Stimulated activated CD8-positive, alpha-beta memory T cell treated with anti-CD3 and anti-CD28 coated beads, Interleukin-2, amount 100 ng/mL, for 1 hour (primary cell): ENCODE measurements at places on chromosomes 7 and 10.
A peak's percentile ranks its signal among the peaks of the same experiment; 100 is the strongest.

DNA sequence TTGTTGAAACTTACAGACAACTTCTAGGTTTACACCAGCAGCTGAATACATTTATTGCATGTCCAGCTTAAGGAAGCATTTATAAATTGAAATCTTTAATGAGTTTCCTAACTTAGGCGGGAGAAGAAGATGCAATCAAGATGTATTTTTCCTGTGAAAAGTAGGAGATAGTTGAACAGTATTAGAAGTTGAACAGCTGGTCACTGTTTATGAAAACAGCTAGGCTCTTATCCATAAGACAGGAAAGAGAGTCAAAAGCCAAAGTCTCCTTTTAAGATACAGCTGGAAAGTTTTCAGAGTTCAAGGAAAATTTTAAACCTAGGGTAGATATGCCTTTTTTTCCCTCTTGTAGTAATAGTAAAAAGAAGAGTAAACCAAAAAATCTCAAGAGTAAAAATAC lies 236.1 kb upstream of the FERD3L start:
- DNase-seq = no peak

GRCh38 chr10:129793479-129793878 lies 170.6 kb downstream of the EBF3 start:
- no peak for DNase-seq

GRCh38 chr7:4270941-4271715 lies 411.0 kb upstream of the FOXK1 start:
- DNase-seq = no peak

DNA sequence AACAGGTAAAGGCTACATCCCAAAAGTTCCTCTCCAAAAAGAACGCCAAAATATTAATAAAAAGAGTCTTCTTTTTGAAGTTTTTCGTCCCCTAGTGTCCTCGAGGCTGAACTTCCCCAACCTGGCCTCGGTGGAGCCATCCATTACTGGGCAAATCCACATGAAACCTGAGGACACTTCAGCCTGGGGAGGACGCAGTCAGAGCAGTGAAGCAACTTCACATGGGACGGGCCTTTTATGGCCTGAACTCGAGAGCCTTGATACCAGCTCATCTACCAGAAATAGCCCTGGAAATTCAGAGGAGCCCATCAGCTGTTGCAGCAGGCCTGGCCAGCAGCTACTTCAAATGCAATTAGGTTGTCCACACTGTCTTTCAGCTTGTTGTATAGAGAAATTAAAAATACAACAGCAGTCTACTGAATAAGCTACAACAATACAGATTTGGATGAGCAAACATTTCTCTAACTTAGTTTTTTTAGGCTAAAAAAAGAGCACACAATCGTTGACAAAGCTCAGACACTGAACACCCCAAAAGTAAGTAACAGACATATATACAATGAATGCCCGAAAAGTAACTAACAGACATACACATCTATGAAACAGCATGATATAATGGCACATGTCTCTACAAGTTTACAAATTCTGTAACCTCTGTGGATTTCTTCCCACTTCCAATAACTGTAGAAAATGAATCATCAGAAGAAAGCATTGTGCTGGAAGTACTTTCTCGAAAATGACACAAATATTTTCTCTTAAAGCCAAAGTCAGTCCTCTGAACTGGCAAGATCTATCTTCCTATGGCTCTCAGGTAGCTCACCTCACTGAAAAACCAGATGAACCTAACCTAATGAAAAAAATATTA lies at the start of gene SVIL:
TSS of gene SVIL (minus strand) at position 208 of the 862 bp plus-strand sequence. CDS start 79,913 bp downstream, outside the sequence.
- DNase-seq = no peak

- DNase-seq = no peak
Measured at GRCh38 chr7:97732565-97733275, 834 bp downstream of the TAC1 start.

- no peak for DNase-seq
Measured at GRCh38 chr7:24913801-24914464, 66.0 kb downstream of the OSBPL3 start.

GRCh38 chr7:148912758-148913541 lies 28.9 kb upstream of the EZH2 start:
- peak; percentile 7 for DNase-seq

GRCh38 chr7:36640682-36641081 lies 83.6 kb downstream of the AOAH start:
- DNase-seq = no peak

DNA sequence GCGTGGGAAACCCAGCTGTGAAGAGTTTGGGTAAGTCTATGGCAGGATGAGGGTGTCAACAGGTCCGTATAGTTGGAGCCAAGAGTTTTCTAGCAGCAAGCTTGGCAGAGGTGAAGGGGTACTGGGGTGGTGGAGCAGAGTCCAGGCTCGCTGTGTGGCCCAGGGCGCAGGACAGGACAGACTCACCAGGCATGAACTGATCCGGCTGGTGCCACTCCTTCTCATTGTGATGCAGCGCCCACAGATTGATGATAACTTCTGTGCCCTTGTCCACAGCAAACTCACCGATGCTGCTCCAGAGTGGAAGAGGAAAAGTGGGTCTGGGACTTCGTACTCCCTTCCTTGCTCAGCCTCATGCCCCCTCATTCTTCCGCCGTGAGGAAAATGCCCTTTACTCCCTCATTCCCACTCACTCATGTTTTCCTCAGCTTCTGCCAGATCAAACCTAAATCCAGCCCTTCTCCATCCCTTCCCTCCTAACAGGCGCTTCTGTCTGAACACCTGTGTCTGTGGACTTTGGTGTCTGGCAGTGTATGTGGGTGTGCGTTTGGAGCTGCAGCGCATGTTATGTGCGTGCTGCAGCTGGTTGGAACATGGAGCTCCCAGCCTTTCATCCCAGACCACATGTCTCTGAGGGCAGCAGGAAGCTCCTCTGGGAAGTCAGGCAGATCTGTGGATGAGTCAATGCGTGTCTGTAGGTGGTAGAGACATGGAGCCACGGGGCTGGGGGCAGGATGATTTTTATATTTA lies 5.7 kb downstream of the CYP17A1 start:
- no peak for DNase-seq

DNA sequence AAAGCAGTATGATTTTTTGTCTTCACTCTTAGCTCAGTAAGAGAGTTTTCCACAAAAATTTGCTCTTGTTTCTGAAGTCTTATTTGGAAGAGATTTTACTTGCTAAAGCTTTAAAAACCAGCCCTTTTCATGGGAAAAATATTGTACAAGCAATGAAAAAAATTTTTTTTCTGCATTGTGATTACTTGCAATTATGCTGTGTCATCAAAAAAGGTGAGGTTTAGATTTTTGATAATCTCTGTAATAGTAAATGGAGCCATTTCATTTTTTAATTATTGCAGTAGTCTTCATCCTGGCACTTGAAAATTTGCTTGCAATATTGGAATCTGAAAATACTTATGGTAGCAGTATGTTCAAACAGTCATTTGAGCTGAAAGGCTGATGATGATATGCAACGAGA lies 447.4 kb downstream of the SH2D4B start:
- DNase-seq = no peak

GRCh38 chr7:81064426-81064825 lies 145.6 kb upstream of the SEMA3C start:
- DNase-seq = no peak

- DNase-seq = no peak
Measured at GRCh38 chr7:128814499-128814898, 15.7 kb upstream of the FLNC start.

- no peak for DNase-seq
Measured at GRCh38 chr7:54689394-54690049, 69.5 kb downstream of the SEC61G start.

- DNase-seq = no peak
Measured at GRCh38 chr7:32774541-32774951, 117.0 kb downstream of the KBTBD2 start.

DNA sequence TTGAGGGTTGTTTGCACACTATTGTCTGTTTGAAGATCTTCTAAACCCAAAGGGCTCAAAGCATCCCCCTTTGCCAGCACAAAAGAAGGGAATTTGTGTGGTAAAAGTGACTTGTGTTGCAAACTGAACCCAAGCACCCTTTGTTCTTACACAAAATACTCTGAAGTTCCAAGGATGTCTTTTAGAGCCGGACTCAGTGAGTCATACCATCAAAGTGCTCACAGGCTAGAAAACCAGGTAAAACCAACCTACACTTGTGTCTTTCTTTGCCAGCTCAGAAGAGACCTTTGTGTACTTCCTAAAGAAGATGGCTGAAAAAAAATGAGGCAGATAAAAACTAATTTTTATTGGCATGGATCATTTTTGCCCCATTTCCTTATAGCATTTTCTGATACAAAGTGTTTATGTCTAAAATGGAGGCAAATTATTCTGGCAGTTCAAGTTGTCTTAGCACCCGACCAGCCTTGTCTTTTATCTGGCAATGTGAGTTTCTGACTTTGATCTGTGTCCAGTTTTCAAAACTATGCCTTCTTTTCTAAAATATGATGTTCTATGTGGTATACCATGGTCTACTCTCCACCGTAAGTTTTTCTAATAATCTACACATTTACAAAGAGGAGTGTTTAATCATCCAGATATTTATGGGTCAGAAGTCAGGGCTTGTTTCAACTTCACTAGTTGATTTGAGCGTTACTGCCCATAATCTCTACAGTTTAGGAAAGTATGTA lies 128.4 kb upstream of the FZD1 start:
- DNase-seq = no peak

GRCh38 chr10:71989661-71990454 lies 25.7 kb downstream of the CHST3 start:
- no peak for DNase-seq

DNA sequence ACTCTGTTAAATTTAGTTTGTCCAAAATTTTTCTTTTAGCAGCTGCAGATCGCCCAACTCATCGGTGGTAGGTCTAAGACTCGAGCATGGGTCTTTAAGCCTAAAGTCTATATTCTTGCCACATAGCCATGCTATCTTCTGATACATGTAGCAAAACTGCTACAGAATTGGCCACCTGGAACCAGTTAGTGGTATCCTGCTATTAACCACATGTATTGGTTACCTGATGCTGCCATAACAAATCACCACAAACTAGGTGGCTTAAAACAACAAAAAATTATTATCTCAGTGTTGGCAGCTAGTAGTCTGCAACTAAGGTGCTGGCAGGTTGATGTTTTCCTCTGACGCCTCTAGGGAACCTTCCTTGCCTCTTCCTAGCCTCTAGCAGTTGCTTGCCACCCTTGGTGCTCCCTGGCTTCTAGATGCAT lies 96.7 kb upstream of the PIK3CG start:
- no peak for DNase-seq

DNA sequence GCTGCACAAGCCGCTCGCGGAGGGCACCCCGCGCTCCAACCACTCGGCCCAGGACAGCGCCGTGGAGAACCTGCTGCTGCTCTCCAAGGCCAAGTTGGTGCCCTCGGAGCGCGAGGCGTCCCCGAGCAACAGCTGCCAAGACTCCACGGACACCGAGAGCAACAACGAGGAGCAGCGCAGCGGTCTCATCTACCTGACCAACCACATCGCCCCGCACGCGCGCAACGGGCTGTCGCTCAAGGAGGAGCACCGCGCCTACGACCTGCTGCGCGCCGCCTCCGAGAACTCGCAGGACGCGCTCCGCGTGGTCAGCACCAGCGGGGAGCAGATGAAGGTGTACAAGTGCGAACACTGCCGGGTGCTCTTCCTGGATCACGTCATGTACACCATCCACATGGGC lies 50.0 kb downstream of the FIGNL1 start:
- no peak for DNase-seq

- DNase-seq = no peak
Measured at GRCh38 chr10:131013281-131013912, 298.1 kb downstream of the TCERG1L start.

DNA sequence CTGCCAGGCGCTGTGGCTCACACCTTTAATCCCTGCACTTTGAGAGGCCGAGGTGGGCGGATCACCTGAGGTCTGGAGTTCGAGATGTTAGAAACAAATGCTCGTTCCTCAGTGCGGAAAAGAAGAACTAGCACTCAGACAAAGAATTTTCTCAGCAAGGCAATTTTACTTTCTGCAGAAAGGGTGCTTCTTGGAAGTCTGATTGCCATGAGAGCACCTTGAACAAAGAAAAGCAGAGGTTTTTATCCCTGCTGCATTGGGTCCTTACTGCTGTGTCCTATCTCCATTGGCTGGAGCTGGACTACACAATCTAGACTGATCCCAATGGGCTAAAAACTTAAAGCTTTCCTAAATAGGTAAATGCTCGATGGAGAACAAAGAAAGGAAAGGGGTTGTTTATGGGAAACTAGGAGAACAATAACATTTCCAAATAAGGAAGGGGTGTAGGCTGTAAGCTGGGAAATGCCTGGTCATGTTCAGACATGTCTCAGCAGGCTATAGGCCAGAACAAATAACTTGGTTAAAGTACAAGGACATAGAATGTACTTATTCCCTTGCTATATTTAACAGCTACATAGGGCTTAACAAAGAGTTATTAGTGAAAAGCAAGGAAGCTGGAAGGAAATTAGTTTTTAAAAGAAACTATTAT lies 26.1 kb upstream of the ACTR3B start:
- DNase-seq = no peak

DNA sequence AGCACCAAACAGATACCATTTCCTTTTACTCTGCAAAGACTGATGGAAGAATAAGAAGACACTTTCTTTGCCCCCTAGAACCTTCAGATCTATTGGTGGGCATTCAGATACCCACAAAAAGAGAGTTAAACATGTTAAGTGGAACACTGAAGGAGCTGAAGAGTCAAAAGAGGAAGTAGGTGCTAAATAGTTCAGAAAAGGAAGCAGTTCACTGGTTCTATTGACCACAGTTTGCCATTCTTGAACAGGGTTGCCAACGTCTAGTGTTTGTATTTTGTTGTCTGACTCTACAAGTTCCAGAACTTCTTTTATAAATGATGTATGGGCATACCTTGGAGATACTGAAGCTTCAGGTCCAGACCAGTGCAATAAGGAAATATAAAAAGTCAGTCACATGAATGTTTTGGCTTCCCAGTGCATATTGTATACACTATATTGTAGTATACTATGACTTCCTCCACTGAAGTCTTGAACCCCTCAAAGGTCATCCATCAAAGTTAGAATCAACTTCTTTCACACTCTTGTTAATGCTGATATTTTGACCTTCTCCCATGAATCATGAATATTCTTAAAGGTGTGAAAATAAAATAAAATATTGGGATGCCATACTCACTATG lies 47.5 kb upstream of the AGR3 start:
- DNase-seq = no peak

- DNase-seq = no peak
Measured at GRCh38 chr7:68258609-68259008, 1262.0 kb downstream of the TYW1 start.

GRCh38 chr7:99193527-99194220 lies 14.2 kb downstream of the KPNA7 start:
- DNase-seq = no peak

- no peak for DNase-seq
Measured at GRCh38 chr10:33571616-33572015, 237.1 kb upstream of the NRP1 start.
